ENCODE measurements at places on chromosomes 16 and 17. TPM values are rescaled to one million over a fixed set of nuclear protein-coding genes. Genes with fewer than 3 reads are reported as not detected.

CHST5 gene
- not detected for total RNA-seq

HBA1 gene
- total RNA-seq, result not detected

DNA sequence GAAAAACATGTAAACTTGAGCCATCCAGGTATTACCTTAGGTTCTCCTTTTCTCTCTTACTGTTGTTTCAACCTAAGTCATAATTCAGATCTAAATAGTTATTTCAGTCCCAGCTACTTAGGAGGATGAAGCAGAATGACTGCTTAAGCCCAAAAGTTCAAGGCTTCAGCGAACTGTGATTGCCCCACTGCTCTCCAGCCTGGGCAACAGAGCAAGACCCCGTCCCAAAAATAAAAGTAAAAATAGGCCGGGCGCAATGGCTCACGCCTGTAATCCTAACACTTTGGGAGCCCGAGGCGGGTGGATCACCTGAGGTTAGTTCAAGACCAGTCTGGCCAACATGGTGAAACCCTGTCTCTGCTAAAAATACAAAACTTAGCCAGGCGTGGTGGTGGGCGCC, 9.6 kb downstream of the MEIOB start:
- peaks cover 54% of the 10 kb centered on the region for H3K27me3 ChIP-seq
- H3K36me3 ChIP-seq, result no peaks in the 10 kb centered on the region
- no peaks in the 10 kb centered on the region for H3K4me1 ChIP-seq
- no peak overlapping the region for H3K27ac ChIP-seq
- H3K4me3 ChIP-seq, result no peak overlapping the region

PSMC5 gene
- 111 TPM for total RNA-seq

DNA sequence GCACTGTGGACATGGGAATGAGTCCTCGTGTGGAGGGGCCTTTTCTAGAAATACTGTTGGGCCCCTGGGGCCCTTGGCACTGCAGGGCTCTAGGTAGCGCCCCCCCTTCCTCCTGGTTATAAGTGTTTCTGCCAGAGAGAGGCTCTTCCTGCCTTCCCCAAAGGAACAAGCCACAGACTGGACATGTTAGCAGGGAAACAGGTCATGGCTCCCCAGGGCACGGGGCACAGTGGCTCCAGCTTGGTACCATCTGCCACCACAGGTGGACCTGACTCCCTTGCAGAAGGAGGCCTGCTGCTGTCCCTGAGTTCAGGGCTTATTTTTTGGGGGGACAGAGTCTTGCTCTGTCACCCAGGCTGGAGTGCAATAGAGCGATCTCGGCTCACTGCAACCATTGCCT, 8.8 kb downstream of the PDK2 start:
- no peaks in the 10 kb centered on the region for H3K27me3 ChIP-seq
- DNase-seq, result no peak

CCDC182 gene
- total RNA-seq, result not detected

GLP2R gene
- 56.2 TPM for total RNA-seq

DNA sequence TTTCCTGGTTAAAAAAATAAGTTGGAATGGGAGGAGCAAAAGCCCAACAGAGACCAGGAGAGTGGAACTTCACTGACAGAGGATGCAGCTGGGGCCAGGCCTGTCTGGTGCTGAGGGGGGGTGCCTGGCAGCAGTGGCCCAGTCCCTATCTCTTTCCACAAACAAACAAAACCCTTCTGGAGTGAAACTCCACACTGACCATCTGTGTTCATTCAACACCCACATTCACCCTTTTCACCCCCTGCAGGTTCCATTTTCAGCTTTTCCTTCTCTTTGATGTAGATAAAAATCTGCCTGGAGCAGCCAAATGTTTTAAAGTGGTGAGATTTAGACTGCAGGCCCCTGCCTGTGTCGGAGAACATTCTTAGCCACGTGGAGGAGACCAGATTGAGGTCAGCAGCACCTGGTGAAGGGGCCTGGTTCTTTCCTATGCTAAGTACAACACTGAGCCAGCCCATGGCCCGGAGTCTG, 161.4 kb upstream of the CDH11 start:
- no peaks in the 10 kb centered on the region for H3K36me3 ChIP-seq
- no peak overlapping the region for H3K27ac ChIP-seq
- no peak overlapping the region for H3K4me3 ChIP-seq
- H3K4me1 ChIP-seq, result peaks cover 13% of the 10 kb centered on the region
- no peaks in the 10 kb centered on the region for H3K27me3 ChIP-seq

GRCh38 chr17:68196394-68197090, 51.3 kb upstream of the AMZ2 start:
- H3K27ac ChIP-seq, result no peak overlapping the region
- peaks cover 50% of the 10 kb centered on the region for H3K27me3 ChIP-seq
- no peak for DNase-seq
- no peaks in the 10 kb centered on the region for H3K36me3 ChIP-seq

- no peak overlapping the region for H3K4me3 ChIP-seq
- no peaks in the 10 kb centered on the region for H3K27me3 ChIP-seq
- peaks cover 5% of the 10 kb centered on the region for H3K36me3 ChIP-seq
These were observed 231.8 kb downstream of the BCAS3 start for GRCh38 chr17:60909405-60909804.

GRCh38 chr17:77214743-77215142, 74.0 kb downstream of the SEC14L1 start:
- DNase-seq, result peak; percentile 51
- H3K4me1 ChIP-seq, result no peaks in the 10 kb centered on the region
- no peak overlapping the region for H3K27ac ChIP-seq
- H3K4me3 ChIP-seq, result no peak overlapping the region
- H3K36me3 ChIP-seq, result peaks cover 56% of the 10 kb centered on the region
- H3K27me3 ChIP-seq, result no peaks in the 10 kb centered on the region

STH gene
- total RNA-seq, result not detected

TBC1D3G gene
- total RNA-seq, result not detected

- no peaks in the 10 kb centered on the region for H3K36me3 ChIP-seq
- H3K27me3 ChIP-seq, result no peaks in the 10 kb centered on the region
- no peak overlapping the region for H3K4me3 ChIP-seq
- H3K4me1 ChIP-seq, result no peaks in the 10 kb centered on the region
These were observed 29.1 kb downstream of the PPM1D start for GRCh38 chr17:60629120-60629519.

DNA sequence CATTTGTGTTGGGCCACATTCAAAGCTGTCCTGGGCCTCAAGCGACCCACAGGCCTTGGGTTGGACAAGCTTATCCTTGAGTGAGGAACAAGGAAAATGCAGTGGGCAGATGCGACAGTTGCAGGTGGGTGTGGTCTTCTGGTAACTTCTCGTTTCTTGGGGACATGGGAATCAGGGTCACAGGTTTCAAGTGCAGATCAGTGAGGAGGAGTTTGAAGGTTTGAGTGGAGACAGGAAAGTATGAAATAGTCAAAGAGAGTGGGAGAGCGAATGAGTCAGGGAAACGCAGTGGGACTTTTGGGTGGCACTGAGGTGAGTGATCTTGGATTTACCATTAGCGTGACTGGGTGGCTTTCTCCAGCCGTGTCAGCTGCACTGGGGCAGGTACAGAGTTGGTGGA, 15.4 kb upstream of the CCL22 start:
- no peaks in the 10 kb centered on the region for H3K36me3 ChIP-seq
- H3K4me1 ChIP-seq, result no peaks in the 10 kb centered on the region
- H3K4me3 ChIP-seq, result no peak overlapping the region
- no peak overlapping the region for H3K27ac ChIP-seq
- no peaks in the 10 kb centered on the region for H3K27me3 ChIP-seq

- H3K27me3 ChIP-seq, result no peaks in the 10 kb centered on the region
- DNase-seq, result no peak
- no peaks in the 10 kb centered on the region for H3K4me1 ChIP-seq
These were observed 537.1 kb upstream of the HSBP1 start for GRCh38 chr16:83270640-83271039.

- H3K27ac ChIP-seq, result no peak overlapping the region
- no peaks in the 10 kb centered on the region for H3K27me3 ChIP-seq
- no peak overlapping the region for H3K4me3 ChIP-seq
- no peaks in the 10 kb centered on the region for H3K36me3 ChIP-seq
- DNase-seq, result peak; percentile 62
- H3K4me1 ChIP-seq, result no peaks in the 10 kb centered on the region
These were observed 158.9 kb upstream of the NOL11 start for GRCh38 chr17:67558740-67559380.

GFAP gene
- not detected for total RNA-seq

CCL11 gene
- 57.1 TPM for total RNA-seq

GRCh38 chr17:72987166-72987565, 105.3 kb downstream of the SLC39A11 start:
- H3K4me3 ChIP-seq, result no peak overlapping the region
- no peak for DNase-seq
- no peaks in the 10 kb centered on the region for H3K36me3 ChIP-seq
- no peaks in the 10 kb centered on the region for H3K4me1 ChIP-seq
- no peak overlapping the region for H3K27ac ChIP-seq

DNA sequence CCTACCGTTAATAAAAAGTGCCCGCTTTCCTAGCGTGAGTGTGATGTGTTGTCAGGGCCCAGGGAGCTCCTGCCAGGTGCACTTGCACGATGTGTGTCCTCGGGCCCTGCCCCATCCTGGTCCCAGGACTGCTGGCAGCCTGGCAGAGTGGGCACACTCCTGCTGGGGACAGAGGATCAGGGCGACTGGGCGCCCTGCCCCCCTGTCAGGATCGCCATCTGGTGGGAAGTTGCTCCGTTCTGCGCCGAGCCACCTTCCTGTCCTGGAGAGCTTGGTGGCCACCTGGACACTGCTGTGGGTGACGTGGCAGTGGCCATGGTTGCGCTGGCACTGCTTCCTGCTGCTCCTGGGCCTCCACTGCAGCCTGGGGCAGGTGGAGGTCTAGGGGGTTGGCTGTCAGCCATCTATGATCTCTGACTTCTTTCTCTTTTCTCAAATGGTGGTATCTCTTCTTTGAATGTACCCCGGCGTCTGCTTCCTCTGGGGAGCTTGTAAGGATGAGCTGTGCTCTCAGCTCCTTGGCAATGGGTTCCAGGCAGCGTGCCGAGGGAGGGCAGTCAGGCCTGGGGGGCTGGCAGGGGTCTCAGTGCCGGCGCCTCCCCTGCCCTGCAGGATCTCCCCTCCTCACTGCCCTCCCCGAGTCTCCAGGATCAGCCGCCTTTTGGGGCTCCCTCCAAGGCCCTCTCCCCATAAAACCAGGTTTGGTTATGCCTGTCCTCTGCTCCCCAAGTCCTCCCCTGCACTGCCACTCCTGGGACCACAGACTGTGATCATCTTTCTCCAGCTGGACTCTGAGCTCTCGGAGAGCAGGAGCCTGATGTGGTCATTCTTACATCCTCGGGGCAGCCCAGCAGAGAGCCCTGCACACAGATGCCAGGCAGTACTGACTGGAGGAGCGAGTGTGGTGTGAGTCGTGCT, 76.9 kb downstream of the AMFR start:
- peaks cover 61% of the 10 kb centered on the region for H3K36me3 ChIP-seq
- H3K4me3 ChIP-seq, result no peak overlapping the region
- DNase-seq, result no peak

Measured in sigmoid colon (tissue), 7 donors.